ENCODE measurements at places on chromosomes 3 and 15.

- DNase-seq, result no peak
Measured at GRCh38 chr15:99571299-99571698, 5.5 kb downstream of the MEF2A start.

- DNase-seq, result no peak
Measured at GRCh38 chr15:81254277-81254915, 57.7 kb downstream of the IL16 start.

GRCh38 chr3:128585189-128585588, 65.4 kb downstream of the RPN1 start:
- no peak for DNase-seq

- DNase-seq, result no peak
Measured at GRCh38 chr3:180252683-180253082, 215.9 kb upstream of the PEX5L start.

Measured in astrocyte of the spinal cord (primary cell).